ENCODE measurements at places on chromosomes 2 and 18.
A peak's percentile ranks its signal among the peaks of the same experiment; 100 is the strongest.

GRCh38 chr18:61831071-61831470 lies 61.7 kb downstream of the RNF152 start:
- DNase-seq, result no peak

- no peak for DNase-seq
These were observed 120.8 kb upstream of the SULT1C3 start for GRCh38 chr2:108118996-108119395.

- no peak for DNase-seq
These were observed 73.1 kb downstream of the EIF2AK3 start for GRCh38 chr2:88554189-88554588.

DNA sequence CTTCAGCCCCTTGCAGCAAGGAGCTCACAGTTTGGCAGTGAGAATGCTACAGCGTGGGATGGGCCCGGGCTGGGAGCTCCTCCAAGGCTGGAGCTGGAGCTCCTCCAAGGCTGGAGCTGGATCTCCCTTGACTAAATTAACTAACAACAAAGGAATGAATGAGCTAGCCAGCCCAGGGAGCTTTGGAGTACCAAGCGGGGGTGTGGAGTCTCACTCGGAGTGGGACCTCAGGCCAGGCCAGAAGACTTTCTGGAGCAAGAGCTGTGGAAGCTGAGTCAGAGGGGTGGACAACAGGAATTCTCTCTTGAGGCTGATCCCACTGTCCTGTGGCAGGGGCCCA lies 244.7 kb upstream of the HS6ST1 start:
- peak; percentile 74 for DNase-seq

GRCh38 chr2:101149241-101150192 lies 1.7 kb downstream of the TBC1D8 start:
- DNase-seq, result no peak

Data from anterior cingulate cortex (tissue), 58 donors.